EH (cell line): ENCODE measurements at places on chromosomes 12 and 14.
A peak's percentile ranks its signal among the peaks of the same experiment; 100 is the strongest.

GRCh38 chr14:97844042-97844441 is 1046.9 kb downstream of the VRK1 start:
- no peak for DNase-seq

DNA sequence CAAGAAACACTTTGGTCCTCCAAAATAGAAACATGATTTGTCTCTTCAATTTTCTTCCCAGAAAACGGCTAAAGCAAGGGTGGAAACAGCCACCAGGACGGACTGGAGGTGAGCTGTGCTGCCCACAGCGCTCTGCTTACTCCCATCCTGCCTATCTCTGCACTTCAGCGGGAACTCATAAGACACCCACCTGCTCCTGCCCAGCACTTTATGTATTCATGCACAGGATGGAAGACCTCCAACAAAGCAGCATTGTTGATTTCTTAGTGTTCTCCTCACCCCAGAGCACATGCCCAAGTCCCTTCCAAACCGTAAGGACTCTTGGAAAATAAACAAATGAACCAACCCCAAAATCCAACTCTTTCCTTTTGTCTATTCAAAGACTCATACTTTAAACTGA is 277.2 kb downstream of the MED13L start:
- no peak for DNase-seq

GRCh38 chr12:113837528-113838296 is 128.4 kb downstream of the RBM19 start:
- DNase-seq: no peak

- DNase-seq: no peak
These were observed 3.3 kb upstream of the CCND2 start for GRCh38 chr12:4270016-4270830.

DNA sequence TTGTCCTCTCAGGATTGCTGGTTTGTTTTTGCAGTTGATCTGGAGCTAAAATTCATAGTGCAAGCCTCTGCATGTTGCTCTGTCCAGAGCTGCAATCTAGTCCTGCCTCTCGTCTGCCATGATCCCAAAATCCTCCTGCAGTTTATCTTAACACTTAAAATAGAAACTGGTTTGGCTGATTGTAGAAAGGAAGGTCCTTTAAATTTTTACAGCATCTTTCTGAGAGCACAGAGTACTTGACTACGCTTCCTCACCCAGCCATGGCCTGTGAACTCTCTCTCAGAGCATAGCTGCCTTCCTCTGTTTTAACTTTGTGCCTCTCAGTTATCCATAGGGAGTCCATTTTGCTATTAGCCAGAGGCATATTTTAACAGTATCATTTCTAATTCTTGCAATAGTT is 877.1 kb downstream of the C12orf50 start:
- no peak for DNase-seq

- no peak for DNase-seq
These were observed 357.5 kb downstream of the GALC start for GRCh38 chr14:87635442-87635841.

DNA sequence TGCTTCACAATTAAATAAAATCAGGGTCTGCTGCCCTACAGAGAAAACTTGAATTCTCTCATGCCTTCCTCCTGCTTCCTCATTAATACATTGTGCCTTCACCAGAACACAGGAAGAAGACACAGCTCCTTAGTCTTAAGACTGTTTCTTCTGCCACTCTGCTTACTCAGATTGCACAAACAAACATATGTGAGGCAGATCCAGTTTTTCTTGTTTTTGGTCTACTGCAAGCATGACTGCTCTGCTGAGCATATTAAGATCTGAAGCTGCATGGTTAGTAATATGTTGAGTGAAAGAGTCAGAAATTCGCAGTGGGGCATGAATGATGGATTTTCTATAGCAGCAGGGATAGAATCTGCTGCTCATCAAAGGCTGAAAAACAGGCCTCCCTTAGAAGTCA is 321.1 kb upstream of the STXBP6 start:
- no peak for DNase-seq

- no peak for DNase-seq
These were observed 4.7 kb upstream of the MLXIP start for GRCh38 chr12:122073815-122074214.

GRCh38 chr12:77060136-77060882 is 5.1 kb downstream of the E2F7 start:
- no peak for DNase-seq

GRCh38 chr12:106801167-106801708 is 26.8 kb downstream of the RIC8B start:
- no peak for DNase-seq

DNA sequence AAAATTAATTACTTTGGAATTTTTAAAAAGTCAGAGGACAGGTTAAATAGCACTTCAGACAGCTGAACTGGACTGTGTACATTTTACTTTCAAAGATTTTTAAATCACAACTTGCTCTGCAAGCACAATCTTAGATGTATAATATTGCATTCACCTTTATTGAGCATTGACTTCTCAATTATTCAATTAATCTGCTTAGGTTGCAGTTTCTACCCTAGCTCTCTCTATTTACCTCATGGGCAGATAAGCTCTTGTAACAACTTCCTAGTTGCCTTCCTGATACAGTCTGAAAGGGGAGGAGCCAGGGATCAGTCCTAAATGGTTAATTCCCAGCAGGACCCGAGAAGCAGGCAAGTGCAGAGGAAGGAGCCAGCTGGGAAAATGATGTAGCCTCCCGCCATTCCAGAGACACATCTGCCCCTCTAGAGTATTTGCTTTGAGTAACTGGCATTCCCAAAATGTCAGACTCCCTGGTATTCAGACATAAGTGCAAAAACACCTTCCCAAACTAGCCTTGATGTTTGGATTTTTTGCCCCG is 302.8 kb downstream of the GALC start:
- no peak for DNase-seq

GRCh38 chr12:5499566-5500330 is 67.8 kb downstream of the NTF3 start:
- peak; percentile 82 for DNase-seq

- DNase-seq: no peak
These were observed 78.8 kb downstream of the C12orf75 start for GRCh38 chr12:105409279-105409678.

DNA sequence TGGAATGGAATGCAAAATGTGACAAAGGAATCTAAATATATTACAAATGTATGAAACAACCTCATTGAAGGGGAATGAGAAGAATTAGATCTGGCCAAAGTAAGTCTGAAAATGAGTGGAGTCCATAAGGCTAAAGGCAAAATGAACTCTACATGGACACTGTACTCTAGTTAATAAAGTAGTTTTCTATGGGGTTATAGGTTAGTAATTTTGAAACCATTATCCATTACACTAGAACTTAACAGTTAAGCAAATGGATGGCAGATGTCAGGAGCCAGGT is 222.1 kb downstream of the NUAK1 start:
- peak; percentile 62 for DNase-seq

DNA sequence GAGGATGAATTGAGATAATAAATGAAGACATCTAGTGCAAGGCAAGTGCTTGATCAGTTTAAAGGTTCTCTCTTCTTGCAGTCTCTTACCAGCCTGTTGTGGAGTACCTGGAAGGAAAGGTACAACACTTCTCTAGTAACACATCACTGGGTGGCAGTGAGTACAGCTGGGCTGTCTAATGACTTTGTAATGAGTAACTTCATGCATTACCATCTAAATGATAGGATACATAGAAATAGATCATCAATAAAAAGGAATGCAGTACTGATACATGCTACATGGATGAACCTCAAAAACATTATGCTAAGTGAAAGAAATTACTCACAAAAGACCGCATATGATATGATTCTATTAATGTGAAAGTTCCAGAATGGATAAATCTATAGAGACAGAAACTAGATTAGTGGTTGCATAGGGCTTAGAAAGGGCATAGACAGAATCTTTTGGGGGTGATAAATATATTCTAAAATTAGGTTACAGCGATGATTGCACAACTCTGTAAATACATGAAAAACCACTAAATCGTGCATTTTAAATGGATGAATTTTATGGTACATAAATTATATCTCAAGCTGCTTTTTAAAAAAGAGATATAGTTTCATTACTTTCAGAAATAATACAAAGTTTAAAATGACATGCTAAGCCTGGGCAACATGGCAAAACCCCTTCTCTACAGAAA is 224.4 kb downstream of the CHST11 start:
- no peak for DNase-seq

- no peak for DNase-seq
These were observed 37.9 kb upstream of the ALDH2 start for GRCh38 chr12:111728795-111729194.

DNA sequence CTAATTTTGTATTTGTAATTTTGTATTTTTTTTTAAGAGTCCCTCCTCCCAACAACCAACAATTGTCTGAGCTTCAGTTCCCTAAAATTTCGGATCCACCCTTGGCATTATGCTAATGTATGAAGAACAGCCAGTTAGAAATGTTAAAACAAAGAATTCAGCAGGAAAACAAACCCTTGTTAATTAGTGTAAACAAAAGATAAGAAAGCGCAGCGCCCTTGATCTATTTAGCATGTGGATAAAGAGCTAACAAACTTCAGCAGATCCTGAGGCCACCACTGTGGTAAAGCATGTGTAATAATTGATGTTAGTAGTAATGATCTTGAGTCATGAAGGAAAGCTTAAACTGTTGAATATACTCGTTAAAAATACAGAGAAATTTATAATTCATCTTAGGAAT is 199.8 kb downstream of the TMX1 start:
- no peak for DNase-seq

DNA sequence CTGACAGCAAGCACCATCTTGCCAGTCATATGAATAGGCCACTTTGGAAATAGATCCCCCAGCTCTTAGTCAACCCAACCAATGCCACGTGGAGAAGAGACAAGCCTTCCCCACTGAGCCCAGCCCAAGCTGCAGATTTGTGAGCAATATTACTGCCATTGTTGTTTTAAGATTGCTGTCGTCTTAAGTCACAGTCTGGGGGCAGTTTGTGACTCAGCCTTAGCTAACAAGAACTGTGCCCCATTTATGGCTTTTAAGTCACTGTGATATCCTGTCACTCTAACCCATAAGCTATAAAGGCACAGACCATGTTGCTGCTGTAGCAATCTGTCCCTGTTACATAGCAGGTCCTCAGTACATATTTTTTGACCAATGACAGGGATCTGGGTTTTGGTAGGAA is 464.2 kb downstream of the MED13L start:
- peak; percentile 16 for DNase-seq

DNA sequence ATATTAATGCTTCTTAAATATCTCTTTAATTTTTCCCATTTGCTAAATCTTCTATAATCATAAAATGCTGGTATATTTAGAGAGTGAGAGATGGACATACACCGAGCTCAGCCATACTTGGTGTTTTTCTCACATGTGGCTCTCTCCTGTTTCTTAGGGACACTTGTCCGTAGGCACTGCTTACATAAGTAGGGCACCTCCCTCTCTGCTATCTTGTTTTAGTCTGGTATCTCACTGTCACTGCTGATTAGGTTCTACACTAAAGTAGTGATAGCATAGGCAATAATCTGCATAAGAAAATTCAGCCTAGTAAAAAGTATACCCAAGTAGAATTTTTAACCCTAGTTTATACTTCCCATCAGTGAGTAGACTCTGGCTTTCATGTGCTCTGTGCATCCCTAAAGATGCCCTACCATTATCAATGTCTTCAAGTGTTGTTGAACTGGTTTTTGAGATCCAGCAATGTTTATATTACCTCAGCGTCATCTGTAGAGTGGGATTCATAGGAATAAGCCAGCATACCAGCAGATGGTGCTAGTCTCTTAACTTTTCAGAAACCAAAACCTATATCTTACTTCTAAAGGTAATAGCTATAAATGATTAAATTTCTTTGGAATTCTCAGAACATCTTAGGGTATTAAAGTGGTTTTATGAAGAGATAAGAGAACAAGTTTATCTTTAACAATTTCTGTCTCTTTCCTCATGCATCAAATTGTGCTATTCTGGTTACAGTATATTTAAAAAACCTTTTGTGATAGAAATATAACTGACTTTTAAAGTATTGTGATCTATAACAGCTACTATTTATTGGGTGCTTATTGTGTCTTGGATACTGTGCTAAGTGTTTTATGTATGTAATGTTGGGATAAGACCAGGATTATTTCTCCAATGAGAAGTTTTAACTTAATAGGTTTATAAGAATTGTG is 32.9 kb downstream of the ARID2 start:
- DNase-seq: peak; percentile 58

DNA sequence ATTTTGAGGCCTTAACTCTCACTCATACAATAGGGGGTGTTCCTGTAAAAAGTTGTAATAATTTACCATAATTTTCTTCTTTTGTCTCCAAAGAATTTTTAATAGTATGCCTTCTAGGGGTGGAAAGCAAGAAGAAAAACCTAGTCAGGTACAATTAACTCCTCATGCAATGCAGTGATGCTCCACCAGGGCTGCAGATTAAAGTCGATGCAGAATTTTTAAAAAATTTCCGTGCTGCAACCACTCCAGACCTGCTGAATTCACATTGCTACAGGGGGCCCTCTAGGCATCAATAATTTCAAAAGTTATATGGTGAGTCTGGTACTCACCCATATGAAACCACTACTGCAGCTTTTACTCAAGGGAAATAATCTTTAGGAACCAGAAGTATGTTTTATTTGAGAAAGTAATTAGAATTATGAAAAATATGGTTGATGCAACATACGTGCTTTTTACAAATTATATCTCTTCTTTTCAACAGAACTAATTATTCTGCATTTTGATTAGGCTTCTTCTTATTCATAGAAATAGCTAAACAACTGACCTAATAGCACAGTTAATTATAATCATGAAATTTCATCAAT is 353.2 kb downstream of the BCAT1 start:
- no peak for DNase-seq

- peak; percentile 79 for DNase-seq
These were observed 229.6 kb downstream of the BCAT1 start for GRCh38 chr12:24719293-24719721.

DNA sequence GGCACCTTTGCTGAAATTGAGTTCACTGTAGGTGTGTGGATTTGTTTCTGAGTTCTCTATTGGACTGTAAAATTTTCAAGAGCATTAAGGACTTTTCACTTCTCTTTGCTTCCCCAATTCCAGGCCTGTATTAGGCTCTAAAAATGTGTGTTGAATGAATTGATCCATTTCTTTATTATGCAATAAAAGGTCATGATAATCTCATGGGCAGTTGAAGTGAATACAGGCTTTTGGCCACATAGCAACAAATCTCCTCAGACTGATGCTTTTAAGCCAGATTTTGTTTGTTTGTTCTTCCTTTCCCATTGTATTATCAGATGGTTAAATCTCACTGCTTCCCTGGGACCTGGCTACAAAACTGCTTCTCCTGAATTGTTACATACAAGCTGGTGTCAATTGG is 258.0 kb upstream of the FAR2 start:
- no peak for DNase-seq

- peak; percentile 47 for DNase-seq
These were observed at the start of gene KCNH5 for GRCh38 chr14:63045234-63045611. Gene KCNH5, minus strand, starts transcription at chr14:63045458. Its CDS starts 272 bp downstream, at chr14:63045186.

DNA sequence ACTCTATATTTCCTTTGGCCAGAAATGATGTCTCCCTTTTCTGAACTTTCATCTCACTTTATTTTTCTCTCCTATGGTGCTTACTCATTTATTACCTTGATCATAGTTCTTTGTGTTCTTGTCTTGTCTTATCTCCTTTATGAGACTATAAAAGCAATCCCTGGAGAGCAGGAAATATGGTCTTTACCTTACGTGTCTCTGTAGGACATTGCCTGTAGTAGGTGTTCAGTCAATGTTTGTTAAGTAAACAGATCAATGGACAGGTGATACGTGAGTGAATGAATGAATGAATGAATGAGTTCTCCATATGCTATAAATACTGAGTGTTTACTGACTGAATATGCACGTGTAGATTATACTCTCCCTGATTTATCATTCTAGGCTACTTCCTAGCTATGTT is 193.7 kb upstream of the HMGA2 start:
- DNase-seq: no peak
